ENCODE measurements at places on chromosomes 16 and 17. TPM values are rescaled to one million over a fixed set of nuclear protein-coding genes. Genes with fewer than 3 reads are reported as not detected.

The CDH8 gene
- under 0.01 TPM for total RNA-seq

The CTRB1 gene
- not detected for total RNA-seq

DNA sequence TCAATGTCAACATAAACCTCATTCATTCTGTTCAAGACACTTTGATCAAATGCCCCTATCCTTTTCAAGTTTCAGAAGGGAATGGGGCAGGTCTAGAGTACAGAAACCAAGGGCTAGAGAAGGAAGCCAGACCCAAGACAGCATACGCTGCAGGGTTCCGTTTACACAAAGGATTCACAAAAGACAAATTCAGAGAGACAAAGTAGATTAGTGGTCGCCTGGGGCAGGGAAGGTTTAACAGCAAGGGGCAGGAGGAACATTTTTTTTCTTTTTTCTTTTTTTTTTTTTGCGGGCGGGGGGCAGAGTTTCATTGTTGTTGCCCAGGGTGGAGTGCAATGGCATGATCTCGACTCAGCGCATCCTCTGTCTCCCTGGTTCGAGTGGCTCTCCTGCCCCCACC, 19.9 kb upstream of the TRAP1 start:
- DNase-seq = no peak

DNA sequence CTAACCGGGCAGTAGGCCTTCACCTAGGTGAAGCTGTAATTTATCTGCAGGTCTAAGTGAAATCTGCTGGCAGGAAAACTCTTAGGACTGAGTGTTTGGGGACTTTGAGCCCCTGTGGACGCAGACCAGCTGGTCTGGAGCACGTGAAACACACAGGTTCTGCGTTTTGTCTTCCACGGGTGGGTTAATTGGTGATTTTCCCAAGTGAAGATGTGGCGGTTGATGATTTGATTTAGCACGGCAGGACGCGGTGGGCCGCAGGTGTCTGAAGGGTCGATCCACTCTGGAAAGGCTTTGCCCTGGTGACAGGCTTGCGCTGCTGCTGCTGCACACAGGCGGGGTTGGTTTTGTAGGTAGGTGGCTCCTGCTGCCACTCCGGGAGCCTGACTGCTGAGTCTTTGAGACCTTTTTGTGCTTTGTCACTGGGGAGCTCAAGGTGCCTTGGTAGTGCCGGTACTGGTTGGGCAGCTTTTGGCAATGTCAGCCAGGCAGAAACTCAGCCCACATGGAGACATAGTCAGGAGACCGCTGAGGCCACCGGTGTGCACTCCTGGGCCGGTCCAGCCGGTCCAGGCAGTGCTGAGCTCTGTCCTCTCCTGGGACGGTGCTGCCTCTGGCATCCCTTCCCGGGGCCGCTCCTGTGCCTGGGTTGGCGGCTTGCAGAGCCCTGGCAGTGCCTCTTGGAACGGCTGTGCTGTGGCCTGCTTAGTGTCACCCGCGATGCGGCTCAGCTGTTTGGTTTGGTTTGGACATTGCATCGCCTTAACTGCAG, 2.3 kb downstream of the BAIAP2 start:
- DNase-seq = no peak

GRCh38 chr17:78383725-78384471, 5.4 kb downstream of the PGS1 start:
- DNase-seq = peak; percentile 38

- DNase-seq = no peak
Measured at GRCh38 chr17:6936370-6937028, 59.4 kb upstream of the ALOX12 start.

DNA sequence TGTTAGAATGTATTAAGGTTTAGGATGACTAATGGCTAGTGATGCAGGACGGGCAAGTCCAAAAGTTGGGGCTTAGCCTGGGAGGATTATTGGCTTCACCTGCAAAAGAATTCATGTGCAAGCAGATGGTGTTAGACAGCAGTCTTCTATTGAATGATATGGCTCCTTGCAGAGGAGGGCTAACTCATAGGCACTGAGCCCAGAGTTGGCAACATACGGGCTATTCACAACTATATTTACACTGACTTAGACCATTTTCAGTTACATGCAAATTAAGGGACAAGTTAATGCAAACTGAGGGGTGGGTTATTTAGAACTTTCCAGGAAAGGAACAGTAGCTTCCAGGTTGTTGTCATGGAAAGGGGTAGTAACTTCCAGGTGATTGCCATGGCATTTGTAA, 1017.1 kb upstream of the EEF2KMT start:
- DNase-seq = no peak

GRCh38 chr16:10813099-10813455, 5.5 kb downstream of the TVP23A start:
- DNase-seq = no peak

- no peak for DNase-seq
Measured at GRCh38 chr17:64115822-64116534, 14.0 kb downstream of the ERN1 start.

DNA sequence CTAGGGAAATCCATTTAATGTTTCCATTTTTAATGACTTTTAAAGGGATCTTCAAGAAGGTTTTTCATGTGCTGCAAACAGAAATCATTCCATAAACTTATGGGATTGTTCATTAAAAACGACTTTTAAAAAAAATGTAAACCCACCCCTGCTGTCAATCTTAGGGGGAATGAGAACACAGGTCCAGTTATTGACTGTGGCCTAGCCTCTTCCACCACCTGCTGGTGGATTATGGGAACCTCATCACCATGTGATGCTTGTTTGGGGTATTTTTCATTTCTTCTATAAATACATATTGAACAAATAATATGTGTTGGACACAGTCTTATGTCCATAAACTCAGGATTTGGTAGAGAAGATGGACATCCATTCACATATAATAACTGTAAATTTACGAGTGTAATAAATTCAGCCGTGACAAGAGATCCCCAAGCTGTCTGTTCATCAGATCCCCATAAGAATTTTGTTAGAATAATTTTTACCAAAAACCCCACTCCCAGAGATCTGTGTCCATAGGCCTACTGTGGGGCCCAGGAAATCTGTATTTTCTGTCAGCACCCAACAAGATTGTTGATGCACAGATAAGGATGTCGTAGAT, 42.0 kb upstream of the TMC5 start:
- peak; percentile 50 for DNase-seq

- DNase-seq = no peak
Measured at GRCh38 chr17:47896672-47897490, 845 bp downstream of the SP2 start.

- no peak for DNase-seq
Measured at GRCh38 chr16:51757505-51757904, 606.4 kb upstream of the SALL1 start.

GRCh38 chr17:57521606-57522005, 223.5 kb downstream of the CCDC182 start:
- no peak for DNase-seq
